MCF 10A (cell line): ENCODE measurements at places on chromosomes 7 and 10. TPM values are rescaled to one million over a fixed set of nuclear protein-coding genes. Genes with fewer than 3 reads are reported as not detected.

CHRM2 gene
- total RNA-seq, result not detected in 2 replicates

LRRD1 gene
- total RNA-seq, result not detected in 2 replicates

DNA sequence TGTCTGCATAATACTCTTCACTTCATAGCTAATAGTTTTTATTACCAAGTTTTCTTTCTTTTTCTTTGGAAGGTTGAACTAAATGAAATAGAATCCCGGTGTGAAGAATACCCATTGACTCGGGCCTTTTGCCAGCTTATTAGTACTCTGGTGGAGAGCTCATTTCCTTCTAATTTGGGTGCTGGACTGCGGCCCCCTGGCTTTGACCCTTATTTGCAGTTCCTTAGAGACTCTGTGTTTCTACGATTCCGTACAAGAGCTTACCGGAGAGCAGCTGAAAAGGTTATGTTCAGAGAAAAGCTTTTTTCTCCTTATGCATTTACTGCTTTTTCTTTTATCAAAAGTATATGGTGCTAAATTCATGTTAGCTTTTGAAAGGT lies 40.2 kb downstream of the NUP205 start:
- no peak overlapping the region for H3K27ac ChIP-seq
- DNase-seq, result no peak
- peaks cover 73% of the 10 kb centered on the region for H3K36me3 ChIP-seq

DNA sequence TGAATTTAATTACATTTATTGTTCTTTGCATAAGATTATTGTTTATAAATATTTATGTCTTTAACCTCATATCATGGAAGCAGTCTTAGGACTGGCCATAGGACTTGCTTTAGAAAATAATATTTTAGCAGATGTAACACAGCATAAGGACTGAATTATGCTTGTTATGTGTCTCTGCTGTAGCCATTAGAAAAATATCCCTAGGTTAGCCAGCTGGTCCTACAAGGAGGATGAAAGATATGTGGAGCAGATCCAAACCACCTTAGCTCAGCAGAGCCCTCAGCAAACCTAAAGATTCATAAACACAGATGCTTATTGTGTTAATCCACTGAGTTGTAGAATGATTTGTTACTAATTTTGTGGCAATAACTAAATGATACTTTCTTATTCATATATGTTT lies 166.0 kb upstream of the COL1A2 start:
- DNase-seq, result no peak
- peaks cover 4% of the 10 kb centered on the region for H3K4me1 ChIP-seq
- no peak overlapping the region for H3K27ac ChIP-seq
- H3K27me3 ChIP-seq, result no peaks in the 10 kb centered on the region
- no peaks in the 10 kb centered on the region for H3K36me3 ChIP-seq
- no peak overlapping the region for H3K4me3 ChIP-seq

DNA sequence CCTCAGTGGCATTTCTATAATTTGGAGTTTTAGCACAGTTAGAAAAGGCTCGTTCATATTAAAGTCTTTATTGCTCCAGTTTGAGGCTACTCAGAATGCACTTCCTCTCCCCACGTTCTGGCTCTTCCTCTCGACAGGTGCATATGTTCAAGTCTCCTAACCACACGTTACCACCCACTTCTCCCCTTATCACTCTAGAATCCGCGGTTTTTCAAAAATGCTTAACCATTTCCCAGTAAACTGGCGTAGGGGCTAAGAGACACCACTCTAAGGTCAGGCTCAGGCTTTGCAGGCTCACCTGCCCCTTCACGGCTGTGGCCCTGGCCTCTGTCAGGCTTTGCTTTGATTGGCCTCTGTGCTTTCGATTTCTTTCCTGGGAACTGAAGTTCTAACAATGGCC lies 383.6 kb downstream of the GLRX3 start:
- H3K27me3 ChIP-seq, result no peaks in the 10 kb centered on the region
- H3K27ac ChIP-seq, result no peak overlapping the region
- H3K4me3 ChIP-seq, result no peak overlapping the region

DNA sequence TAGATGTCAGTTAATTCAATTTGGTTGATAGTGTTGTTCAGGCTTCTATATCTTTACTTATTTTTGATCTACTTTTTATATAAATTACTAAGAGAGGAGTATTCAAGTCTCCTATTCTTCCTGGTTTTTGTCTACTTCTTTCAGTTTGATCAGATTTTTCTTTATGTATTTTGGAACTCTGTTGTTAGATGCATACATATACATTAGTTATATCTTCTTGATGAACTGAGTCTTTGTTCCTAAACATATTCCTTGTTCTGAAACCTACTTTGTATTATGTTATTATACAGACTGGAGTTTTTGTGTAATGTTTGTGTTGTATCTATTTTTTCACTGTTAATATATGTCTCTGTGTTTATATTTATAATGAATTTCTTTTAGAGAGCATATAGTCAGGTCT lies 118.8 kb downstream of the LRMDA start:
- H3K4me3 ChIP-seq, result no peak overlapping the region
- no peak overlapping the region for H3K27ac ChIP-seq
- H3K27me3 ChIP-seq, result no peaks in the 10 kb centered on the region
- no peaks in the 10 kb centered on the region for H3K4me1 ChIP-seq

DNA sequence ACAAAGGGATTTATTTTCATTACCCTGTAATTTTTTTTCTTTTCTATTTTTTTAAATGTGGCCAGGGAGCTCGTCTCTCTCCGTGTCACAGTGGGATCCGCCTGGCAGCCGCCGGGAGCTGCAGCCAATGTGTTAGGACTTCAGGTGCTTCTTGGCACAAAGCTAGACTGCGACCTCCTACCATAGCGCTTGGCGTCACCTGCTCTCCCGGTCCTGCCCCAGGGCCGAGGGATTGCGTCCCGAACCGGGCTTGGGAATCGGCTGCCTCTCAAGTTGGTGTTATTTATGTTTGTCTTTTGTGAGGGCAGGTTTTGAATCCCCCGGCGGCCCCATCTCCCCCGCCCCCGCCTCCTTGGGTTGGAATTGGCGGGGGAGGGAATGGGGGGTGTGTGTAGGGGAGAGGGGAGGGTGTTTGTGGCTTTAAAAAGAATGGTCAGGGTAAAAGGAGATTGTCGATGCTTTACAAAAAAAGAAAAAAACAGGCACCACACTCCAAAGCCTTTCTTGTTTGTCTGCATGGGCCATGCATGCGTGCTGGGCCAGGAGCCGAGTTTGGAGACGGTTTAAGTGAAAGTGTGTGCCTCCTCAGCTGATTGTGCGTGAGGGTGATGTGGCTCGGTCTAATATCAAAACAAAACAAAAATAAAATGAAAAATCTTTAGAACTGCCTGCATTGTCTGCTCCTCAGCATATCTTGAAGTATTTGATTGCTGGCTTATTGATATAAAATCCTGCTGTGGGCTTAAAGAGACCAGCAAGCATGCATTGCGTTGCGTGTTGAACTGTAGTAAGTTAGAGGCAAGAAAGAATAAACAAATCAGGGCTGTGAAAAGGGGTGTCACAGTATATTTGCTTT lies 1.2 kb downstream of the PPP1R9A start:
- peaks cover 32% of the 10 kb centered on the region for H3K27me3 ChIP-seq
- DNase-seq, result peak; percentile 25
- H3K27ac ChIP-seq, result no peak overlapping the region
- no peaks in the 10 kb centered on the region for H3K4me1 ChIP-seq
